ENCODE measurements at places on chromosomes 1 and 21.

DNA sequence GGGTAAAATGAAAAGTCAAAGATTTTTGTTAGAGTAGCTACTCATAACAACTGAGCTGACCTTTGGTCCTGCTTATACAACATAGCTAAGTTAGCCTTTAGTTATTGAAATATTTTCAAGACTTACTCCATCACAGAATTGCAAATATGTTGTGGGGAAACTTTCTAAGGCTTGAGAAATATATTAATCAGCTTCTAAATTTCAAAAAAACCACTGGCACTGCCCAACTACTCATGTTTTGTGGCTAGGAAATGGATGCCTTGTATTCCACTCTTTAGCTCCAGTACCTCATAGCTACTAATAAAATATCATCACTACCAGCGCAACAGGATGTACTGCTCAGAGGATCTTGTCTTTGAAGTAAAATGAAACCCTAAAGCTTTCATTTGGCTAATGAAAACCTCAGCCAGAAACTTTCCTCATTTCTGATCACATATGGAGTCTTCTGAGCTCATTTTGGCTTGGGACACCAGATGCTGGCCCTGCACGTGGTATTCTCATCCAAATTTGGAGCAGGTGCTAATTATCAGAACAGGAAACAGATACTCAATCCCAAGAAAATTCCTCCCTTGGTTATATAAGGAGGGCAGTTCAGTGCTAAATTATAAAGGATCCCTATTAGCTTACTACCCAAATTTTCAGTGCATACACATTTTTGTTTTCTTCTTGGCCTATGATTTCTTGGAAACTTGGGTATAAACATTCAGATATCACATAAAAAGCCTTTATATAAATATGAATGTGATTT lies 690.7 kb downstream of the ADGRL2 start:
- no peak for DNase-seq

- DNase-seq, result no peak
Observed at GRCh38 chr1:21304488-21304887, 14.2 kb upstream of the ECE1 start.

- no peak for DNase-seq
Observed at GRCh38 chr1:27513528-27513927, 23.6 kb upstream of the WASF2 start.

- DNase-seq, result no peak
Observed at GRCh38 chr1:197415221-197415620, 147.2 kb downstream of the CRB1 start.

GRCh38 chr21:40902299-40902698 lies 55.3 kb upstream of the DSCAM start:
- no peak for DNase-seq

DNA sequence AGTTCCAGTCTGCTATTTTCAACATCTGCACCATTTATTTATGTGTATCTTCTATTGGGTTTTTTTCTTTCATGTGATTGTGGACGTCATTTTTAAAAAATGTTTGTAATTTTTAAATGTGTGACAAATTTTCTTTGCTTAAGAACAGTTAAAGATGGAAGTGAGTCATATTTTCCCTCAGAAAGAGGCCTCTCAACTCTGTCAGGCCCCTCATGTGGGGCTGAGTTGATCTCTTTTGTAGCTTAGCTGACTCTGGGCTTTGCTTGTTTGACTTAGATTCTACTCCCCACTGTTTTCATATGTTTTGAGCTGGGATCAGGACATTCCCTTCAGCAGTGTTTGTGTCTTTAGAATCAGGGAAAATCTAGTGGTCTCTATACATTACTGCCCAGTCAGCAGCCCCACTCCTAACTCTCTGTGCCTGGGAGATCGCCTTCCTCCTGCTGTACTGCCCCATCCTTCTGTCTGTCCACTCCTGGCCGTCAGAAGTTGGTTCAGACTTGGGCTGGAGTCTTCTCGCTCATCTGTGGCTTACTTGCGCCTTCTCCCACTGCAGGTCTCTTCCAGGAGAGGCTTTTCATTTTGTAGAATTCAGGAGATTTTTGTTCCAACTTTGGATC lies 137.4 kb downstream of the DYRK1A start:
- no peak for DNase-seq

Measured in KBM-7 (cell line).